ENCODE measurements at places on chromosomes 2 and 18.

DNA sequence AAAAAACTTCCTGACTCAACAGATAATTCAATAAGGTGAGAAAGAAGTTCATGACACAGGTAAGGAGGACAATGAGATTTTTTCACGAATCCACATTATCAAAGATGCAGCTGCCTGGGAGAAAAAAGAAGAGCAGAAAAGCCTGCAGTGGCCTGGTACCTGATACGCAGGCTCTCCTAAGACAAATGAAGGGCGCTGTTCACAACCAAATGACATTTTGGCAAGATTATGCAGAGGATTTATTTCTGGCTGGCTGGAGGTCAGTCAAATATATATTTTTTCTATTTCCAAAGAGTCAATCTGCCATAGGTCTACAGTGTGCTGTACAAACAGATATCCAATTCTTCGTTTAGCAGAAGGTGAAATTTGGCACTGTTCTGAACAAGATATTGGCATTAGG, 257.3 kb downstream of the STK39 start:
- no peak for DNase-seq

GRCh38 chr2:51237626-51238271, 205.8 kb upstream of the NRXN1 start:
- DNase-seq: no peak

DNA sequence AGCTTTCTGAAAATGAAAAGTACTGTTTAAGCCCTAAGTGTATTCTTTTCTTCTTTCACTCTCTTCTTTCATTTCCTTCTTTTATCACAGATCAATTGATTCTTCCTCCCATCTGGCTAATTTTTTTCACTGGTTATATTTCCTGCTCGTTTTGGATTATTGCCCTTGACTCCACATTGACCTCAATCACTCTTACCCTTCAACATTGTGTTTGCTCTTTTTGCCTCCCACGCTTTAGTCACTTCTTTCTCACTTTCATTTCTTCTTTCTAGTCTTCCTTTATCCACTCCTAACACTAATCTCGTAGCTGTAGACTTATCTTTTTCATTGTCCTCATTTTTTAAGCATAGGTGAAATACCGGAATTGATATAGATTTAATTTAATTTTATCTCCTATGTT, 320.3 kb upstream of the VRK2 start:
- no peak for DNase-seq

GRCh38 chr18:32200766-32201165, 10.9 kb downstream of the MEP1B start:
- no peak for DNase-seq

DNA sequence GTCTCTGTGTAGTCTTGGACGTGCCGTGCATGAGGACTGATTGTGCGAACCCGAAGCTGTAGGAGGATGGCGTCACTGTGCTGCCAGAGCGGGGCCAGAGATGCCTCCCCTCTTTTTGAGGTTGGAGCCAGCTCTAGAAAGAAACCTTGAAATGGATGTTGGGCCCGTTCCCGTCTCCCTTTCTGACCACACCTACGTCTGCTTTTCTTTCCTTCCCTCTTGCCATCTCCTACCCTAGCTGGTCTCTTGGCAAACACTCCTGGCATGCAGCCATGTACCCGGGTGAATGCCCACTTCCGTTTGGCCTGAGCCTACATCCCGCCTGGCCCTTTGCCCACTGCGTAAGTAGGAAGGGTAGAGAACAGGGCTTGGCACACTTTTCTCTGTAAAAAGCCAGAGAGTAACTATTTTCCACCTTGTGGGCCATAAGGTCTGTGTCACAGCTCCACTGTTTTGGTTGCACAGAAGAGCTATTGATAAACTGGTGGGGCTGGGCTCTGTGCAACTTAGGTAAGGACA, 37.4 kb downstream of the SH3BP4 start:
- DNase-seq: no peak

DNA sequence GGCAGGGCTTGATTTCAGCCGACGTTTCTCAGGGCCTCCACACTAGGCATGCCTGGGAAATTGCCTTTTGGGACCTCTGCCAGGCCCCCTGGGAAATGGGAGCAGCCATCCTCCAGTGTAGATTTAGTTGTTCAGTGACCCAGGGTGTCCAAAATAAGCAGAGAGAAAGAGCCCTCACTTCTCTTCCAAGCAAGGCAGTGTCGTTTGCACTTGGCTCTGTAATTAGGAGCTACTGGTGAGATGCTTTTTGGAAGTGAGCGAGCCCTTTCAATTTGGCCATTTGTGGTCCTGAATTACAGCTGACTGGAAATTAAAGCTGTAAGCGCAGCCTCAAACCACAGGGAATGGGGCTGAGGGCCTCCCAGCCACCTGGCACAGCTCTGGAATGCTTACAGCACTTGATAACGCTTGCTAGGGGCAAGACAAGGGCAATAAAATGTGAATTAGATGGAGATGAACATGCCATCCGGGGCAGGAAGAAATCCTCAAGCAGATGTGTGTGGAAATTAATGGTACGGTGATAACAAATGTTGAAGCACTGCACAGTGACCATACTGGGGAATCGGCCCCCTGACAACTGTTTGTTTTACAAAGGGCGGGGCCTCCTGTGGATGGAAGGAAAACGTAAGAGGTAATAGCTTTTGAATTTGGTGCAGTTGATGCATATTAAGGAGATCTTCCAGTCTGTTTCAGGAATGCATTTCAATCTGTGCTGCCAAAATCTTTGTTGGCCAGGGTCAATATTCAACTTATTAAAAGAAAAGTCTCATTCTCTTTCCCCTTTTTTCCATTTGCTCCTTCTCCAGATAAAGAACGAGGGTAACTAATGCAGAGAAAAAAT, 173.1 kb downstream of the UXS1 start:
- DNase-seq: no peak

- no peak for DNase-seq
These were observed 94.6 kb downstream of the EN1 start for GRCh38 chr2:118752762-118753429.

DNA sequence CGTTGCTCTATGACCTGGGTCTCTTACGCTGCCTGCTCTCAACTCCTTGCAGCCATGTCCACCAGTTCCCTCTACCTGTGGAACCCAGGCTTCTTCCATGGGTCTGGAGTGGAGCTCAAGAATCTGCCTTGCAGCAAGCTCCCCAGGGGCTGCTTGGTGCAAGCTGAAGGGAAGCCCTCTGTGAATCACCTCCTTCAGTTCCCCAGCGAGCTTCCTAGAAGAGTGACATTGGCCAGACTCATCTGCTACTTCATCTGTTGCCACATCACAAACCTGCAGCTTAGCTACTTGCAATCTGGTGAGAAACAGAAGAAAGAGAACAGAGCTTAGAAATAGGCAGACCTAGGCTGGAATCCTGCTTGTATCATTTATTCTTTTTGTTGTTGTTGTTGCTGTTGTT, 9.8 kb upstream of the EFR3B start:
- DNase-seq: no peak

GRCh38 chr2:165466386-165466785, 3.1 kb upstream of the CSRNP3 start:
- no peak for DNase-seq

DNA sequence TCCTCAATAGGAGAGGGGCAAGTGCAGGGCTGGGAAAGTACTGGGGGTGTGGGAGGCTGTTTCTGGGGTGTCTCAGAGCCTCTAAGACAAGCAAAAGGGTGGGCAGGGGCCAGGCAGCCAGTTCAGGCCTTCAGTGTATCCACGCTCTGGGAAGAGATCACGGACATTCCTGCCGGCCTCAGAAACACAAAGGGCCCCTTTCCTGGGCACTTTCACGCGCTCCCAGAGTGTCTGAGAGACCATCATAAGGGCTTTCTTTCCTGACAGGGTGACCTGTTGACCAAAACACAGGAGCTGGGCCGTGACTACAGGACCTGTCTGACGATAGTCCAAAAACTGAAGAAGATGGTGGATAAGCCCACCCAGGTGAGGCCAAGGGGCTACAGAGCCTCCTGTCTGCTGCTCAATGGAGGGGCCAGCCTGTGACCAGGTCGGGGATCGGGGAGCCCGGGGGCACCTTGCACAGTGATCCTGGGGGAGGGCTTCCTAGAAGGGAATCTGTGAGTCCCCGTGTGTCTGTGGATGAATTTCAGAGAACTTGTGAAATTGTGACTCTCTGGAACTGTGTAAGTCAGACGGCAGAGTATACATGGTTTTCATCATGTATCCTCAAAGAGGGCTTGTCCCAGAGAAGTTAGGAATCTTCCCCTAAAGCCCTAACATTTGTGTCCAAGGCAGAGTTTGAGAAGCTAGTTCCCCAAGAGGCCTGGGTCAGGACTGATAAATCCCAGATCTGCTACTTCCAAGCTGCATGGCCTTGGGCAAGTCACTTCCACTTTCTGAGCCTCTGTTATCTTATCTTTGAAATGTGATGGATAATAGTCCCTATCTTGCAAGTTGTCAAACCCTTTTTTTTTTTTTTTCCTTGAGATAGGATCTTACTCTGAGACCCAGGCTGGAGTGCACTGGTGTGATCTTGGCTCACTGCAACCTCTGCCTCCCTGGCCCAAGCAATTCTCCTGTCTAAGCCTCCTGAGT, 1.8 kb downstream of the GNLY start:
- no peak for DNase-seq

DNA sequence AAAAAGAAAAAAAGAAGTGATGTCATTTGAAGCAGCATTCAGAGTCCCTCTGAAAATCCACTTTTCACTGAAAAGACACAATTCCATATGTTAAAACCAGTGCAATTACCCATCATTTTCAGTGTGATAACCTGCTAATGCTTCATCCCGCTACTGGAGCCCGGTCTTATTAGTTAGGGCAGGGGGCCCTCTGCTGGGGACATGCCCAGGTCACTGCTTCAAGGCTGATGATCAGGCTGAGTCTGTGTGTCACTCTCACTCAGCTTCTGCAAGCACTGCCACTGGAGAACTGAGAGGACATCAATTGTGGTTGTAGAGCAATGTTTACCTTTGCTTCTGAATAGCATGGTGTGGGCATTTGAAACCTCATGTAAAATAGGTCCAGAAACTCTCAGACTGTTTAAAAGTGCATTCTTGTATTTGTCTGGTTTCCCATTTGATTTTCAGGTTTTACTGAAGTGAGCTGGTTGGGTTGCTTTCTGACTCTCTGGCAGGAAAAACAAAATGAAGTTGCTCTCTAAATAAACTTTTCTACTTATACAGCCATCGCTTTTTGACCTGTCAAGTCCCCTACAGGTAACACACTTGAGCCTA, 49.2 kb upstream of the NXPH2 start:
- no peak for DNase-seq

- DNase-seq: no peak
These were observed 73.1 kb downstream of the LRRC30 start for GRCh38 chr18:7304061-7304370.

GRCh38 chr2:234846599-234847363, 105.0 kb upstream of the SH3BP4 start:
- no peak for DNase-seq

DNA sequence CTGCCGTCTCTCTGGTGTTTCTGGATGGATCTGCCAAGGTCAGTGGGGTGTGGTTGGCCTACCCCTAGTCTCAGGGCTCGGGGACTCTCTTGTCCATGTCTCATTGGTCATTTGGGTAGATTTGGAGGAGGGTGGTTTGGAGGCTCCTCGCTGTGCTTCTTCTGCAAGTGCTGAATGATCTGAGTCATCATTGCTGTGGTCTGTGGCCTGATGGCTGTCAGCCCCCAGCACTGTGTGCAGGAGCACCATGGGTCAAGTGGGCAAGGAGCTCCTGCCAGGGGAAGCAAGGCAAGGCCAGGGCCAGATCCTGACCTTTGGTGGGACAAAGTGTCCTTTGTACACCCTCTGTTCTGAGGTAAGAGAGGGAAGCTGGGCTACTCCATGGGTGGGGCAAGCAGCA, 221.8 kb downstream of the FHOD3 start:
- DNase-seq: no peak

- no peak for DNase-seq
These were observed 77.5 kb downstream of the EPB41L3 start for GRCh38 chr18:5466256-5466655.

GRCh38 chr18:58694720-58695468, 23.6 kb downstream of the MALT1 start:
- no peak for DNase-seq

- no peak for DNase-seq
These were observed 61.0 kb downstream of the CIB4 start for GRCh38 chr2:26580151-26580550.

GRCh38 chr18:54181856-54182602, 42.4 kb downstream of the MBD2 start:
- DNase-seq: no peak

DNA sequence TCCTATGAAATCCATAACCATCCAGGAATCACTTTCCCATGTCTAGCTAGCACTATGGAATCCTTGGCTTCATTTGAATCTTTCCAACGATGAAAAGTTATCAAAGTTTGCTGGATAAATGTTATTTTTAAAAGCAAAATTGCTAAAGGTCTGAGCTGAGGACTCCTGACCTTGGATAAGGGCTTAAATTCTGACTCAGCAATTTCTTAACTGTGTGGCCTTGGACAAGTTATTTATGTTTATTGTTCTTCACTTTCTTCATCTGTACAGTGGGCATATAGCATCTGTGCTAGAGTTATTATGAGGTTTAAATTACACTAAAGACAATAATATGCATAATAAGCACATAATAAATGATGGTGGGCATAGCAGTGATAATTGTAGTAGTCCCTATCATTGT, 227.5 kb downstream of the KCNS3 start:
- no peak for DNase-seq

DNA sequence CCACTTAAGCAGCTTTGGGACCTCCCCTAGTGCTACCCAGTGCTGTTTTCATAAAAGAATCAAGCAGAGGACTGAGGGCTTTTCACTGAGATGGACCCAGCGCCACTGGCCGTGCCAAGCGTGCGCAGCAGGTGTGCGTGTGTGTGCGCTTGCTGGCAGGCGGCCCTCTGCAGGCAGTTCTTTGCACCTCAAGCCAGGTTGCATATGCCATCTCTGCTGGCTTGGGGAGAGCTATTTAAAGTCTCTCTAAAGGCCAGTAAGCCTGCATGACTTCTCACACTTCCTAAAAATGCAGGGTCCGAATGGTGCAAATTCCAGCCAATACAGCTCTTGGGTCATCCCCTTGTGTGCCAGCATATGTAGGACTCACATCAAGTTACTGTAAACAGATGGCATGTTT, 255.5 kb downstream of the RNF152 start:
- no peak for DNase-seq

GRCh38 chr2:168490015-168490874, 34.2 kb downstream of the CERS6 start:
- no peak for DNase-seq

DNA sequence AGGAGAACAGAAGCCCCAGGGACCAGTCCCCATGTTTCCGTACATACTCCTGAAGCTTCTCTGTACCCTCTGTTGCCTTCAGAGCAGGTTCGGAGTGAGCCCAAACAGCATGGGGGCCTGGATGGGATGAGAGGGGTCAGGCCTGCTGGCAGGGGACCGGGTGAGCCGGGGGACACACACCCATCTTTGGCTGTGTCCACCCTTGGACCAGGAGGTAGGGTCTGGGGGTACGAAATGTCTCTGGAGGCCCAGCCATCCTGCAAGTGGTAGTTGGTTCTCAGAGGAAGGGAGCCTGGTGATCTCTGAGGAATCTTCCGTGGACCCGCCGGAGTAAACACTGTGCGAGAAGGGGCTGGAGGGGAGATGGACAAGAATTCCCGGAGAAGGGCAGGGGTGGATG, 15.3 kb downstream of the FBLN7 start:
- DNase-seq: no peak

All from esophagus squamous epithelium (tissue), 5 donors.